Right lung (tissue), 10 donors: ENCODE measurements at places on chromosomes 13 and 19. TPM values are rescaled to one million over a fixed set of nuclear protein-coding genes. Genes with fewer than 3 reads are reported as not detected.
A peak's percentile ranks its signal among the peaks of the same experiment; 100 is the strongest.

DNA sequence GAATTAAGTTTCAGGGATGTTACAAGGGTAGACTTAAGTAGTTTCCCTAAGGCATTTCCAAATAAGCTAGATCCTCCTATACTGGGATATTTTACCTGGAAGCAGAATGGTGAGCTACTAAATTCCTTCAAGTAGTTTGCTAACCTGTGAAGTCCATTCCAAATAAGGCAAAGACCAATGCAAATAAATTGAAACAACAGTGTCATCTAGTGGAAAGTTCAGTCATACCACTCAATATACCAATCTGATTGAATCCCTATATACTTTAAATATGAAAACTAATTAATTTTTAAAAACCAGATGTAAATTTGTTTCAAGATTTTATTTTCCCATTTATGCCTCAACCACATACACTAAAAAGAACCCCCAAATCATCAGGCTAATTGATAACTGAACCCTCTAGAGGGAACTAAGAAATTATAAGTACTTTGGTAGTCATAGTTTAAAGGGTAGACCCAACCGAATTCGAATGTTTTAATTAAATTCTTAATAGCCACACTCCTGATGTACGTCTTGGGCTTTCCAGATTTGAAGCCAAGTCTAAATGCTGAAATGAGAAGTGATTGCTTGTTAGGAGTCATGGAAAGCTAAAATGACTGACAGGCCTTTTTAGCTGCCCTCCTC, 223.7 kb downstream of the TBC1D4 start:
- DNase-seq: peak; percentile 34

- DNase-seq: no peak
Measured at GRCh38 chr13:85543144-85543543, 256.1 kb downstream of the SLITRK6 start.

GRCh38 chr13:23381866-23382265, 51.6 kb downstream of the SACS start:
- DNase-seq: peak; percentile 57

- no peak for DNase-seq
Measured at GRCh38 chr13:109345433-109345941, 440.9 kb downstream of the IRS2 start.

- DNase-seq: no peak
Measured at GRCh38 chr13:113138792-113139551, 16.4 kb downstream of the F10 start.

DNA sequence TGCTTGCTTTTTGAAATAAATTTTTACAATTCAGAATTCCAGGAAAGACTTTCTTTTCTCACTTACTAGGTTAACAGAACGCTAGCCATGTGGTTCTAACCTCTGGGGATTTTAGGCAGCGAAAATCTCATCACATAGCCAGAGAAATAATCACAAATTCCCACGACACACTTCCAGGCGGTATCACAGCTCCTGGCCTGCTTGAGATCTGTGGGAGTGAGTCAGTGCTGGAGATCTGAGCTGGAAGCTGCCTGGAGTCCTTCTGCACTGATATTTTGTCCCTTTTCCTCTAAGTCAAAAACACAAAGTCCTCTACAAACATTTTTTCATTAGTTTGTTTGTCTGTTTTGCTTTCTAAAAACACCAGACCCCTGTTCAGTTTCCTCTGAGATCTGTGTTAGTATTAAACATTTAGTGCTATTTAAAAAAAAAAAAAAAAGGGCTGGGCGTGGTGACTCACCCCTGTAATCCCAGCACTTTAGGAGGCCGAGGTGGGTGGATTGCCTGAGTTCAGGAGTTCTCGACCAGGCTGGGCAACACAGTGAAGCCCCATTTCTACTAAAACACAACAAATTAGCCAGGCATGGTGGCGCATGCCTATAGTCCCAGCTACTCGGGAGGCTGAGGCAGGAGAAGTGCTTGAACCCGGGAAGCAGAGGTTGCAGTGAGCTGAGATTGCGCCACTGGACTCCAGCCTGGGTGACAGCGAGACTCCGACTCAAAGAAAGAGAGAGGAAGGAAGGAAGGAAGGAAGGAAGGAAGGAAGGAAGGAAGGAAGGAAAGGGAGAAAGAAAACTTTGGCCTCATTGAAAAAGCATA, 12.2 kb upstream of the UBE2L5 start:
- DNase-seq: no peak

- no peak for DNase-seq
Measured at GRCh38 chr13:26531742-26532141, 25.7 kb upstream of the WASF3 start.

DNA sequence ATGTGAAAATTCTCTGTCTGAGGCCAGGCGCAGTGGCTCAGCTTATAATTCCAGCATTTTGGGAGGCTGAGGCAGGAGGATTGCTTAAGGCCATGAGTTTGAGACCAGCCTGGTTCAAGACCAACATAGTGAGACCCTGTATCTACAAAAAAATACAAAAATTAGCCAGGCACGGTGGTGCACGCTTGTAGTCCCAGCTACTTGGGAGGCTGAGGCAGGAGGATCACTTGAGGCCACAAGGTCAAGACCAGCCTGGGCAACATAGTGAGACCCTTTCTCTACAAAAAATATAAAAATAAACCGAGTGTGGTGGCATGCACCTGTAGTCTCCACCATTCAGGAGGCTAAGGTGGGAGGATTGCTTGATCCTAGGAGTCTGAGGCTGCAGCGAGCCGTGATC, 2.2 kb upstream of the FCGBP start:
- DNase-seq: no peak

GRCh38 chr13:45142440-45143345, 22.4 kb downstream of the GTF2F2 start:
- no peak for DNase-seq

- DNase-seq: peak; percentile 13
Measured at GRCh38 chr19:36041831-36042230, 9.2 kb upstream of the CLIP3 start.

DNA sequence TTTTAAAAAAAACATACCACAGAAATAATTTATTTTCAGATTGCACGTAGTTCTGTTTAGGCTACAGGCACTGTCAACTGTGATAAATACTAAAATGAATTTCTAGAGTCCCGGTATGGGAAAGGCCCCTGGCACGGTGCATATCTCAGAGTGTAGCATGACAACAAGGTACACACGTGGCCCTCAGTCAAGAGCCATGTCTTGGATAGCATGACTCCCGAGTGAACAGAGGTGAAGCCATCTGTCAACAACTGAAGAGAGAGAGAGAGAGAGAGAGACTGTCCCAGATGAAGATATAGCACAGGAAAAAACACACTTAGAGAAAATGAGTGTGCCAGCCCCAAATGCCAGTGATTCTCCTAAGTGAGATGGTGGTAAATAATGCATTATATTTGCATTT, 297.5 kb downstream of the MYO16 start:
- DNase-seq: no peak

GRCh38 chr19:43804432-43804831, 2.2 kb upstream of the LYPD5 start:
- no peak for DNase-seq

- peak; percentile 61 for DNase-seq
Measured at GRCh38 chr19:44718441-44719261, 19.7 kb downstream of the CEACAM16 start.

ZNF728 gene
- 0.27 TPM for polyA plus RNA-seq

HIF3A gene
- 194 TPM for polyA plus RNA-seq

CCDC169 gene
- 5.7 TPM for polyA plus RNA-seq

FFAR3 gene
- not detected for polyA plus RNA-seq

JUNB gene
- 132 TPM for polyA plus RNA-seq

HSH2D gene
- 2.4 TPM for polyA plus RNA-seq

FCER2 gene
- 0.50 TPM for polyA plus RNA-seq

ZNF599 gene
- polyA plus RNA-seq: 14.0 TPM
